ENCODE measurements at places on chromosomes 16 and 17. TPM values are rescaled to one million over a fixed set of nuclear protein-coding genes. Genes with fewer than 3 reads are reported as not detected.

NLGN2 gene
- 2.8 TPM for total RNA-seq

- DNase-seq = peak; percentile 29
- no peak overlapping the region for H3K4me3 ChIP-seq
- no peaks in the 10 kb centered on the region for H3K27me3 ChIP-seq
- H3K36me3 ChIP-seq = peaks cover 4% of the 10 kb centered on the region
Observed at GRCh38 chr17:2214047-2214928, 89.3 kb downstream of the SMG6 start.

DNA sequence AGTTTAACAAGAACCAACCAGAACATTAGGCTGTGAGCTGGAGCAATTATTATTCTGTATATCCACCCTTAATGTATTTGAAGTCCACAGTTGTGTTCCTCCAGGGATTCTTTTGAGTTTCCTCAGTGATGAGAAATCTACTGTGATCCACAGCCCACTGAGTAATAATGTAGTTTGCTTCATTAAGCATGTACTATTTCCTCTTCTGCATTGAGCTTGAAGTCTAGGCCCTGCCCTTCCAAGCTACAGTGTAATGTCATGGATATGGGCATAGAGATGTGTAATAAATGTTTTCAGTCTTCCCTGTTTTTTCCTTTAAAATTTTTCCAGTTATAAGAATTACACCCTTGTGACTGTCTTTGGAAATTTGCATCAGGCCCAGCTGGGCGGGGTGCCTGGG is 36.4 kb upstream of the SLC12A3 start:
- H3K27ac ChIP-seq = no peak overlapping the region
- no peaks in the 10 kb centered on the region for H3K27me3 ChIP-seq
- no peak overlapping the region for H3K4me3 ChIP-seq
- peaks cover 12% of the 10 kb centered on the region for H3K4me1 ChIP-seq

- H3K27me3 ChIP-seq = no peaks in the 10 kb centered on the region
- H3K27ac ChIP-seq = peak overlapping the region; percentile 81
- no peaks in the 10 kb centered on the region for H3K36me3 ChIP-seq
- no peak for DNase-seq
- peaks cover 17% of the 10 kb centered on the region for H3K4me1 ChIP-seq
Observed at GRCh38 chr16:55508271-55508921, 476 bp upstream of the LPCAT2 start.

SGCA gene
- 65.3 TPM for total RNA-seq

GRCh38 chr16:82651921-82652601 is 25.3 kb downstream of the CDH13 start:
- peaks cover 26% of the 10 kb centered on the region for H3K4me1 ChIP-seq
- H3K27ac ChIP-seq = peak overlapping the region; percentile 49
- H3K27me3 ChIP-seq = no peaks in the 10 kb centered on the region
- H3K4me3 ChIP-seq = no peak overlapping the region
- peak; percentile 20 for DNase-seq

DNA sequence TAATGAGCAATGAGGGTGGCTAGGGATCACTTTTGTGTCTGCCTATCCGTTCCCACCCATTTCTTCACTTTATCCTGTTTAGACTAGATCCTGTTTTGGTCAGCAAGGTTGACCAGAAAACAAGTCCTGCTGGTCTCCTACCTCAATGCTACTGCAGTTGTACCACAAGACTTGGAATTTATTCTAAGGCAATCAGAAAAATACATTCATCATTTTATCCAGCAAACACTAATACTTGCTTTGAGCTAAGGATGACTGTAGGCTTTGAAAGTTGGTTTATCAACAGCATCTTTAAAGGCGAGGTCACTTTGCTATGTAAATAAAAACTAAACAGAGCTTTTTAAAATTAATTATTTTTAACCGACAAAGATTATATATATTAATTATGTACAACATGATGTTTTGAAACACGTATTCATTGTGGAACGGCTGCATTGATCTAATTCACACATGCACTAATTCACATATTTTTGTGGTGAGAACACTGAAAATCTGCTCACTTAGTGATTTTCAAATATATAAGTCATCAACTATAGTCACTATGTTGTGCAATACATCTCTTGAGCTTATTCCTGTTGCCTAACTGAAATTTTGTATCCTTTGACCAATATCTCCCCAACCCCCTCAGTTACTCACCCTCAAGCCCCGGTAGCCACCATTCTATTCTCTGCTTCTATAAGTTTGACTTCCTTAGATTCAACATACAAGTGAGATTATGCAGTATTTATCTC is 125.9 kb upstream of the HS3ST3A1 start:
- H3K4me1 ChIP-seq = no peaks in the 10 kb centered on the region
- no peaks in the 10 kb centered on the region for H3K36me3 ChIP-seq
- H3K27ac ChIP-seq = no peak overlapping the region
- H3K27me3 ChIP-seq = no peaks in the 10 kb centered on the region
- no peak for DNase-seq

GRCh38 chr16:2983706-2984136 is 3.5 kb upstream of the PKMYT1 start:
- peak; percentile 89 for DNase-seq
- peaks cover 29% of the 10 kb centered on the region for H3K4me1 ChIP-seq
- no peaks in the 10 kb centered on the region for H3K36me3 ChIP-seq
- no peak overlapping the region for H3K4me3 ChIP-seq
- peaks cover 11% of the 10 kb centered on the region for H3K27me3 ChIP-seq

CES3 gene
- 255 TPM for total RNA-seq

GRCh38 chr16:66294507-66294906 is 72.0 kb upstream of the CDH5 start:
- no peaks in the 10 kb centered on the region for H3K27me3 ChIP-seq
- H3K36me3 ChIP-seq = no peaks in the 10 kb centered on the region
- no peak for DNase-seq
- H3K4me1 ChIP-seq = no peaks in the 10 kb centered on the region
- H3K27ac ChIP-seq = no peak overlapping the region
- H3K4me3 ChIP-seq = no peak overlapping the region

OR3A3 gene
- not detected for total RNA-seq

TMC5 gene
- 76.9 TPM for total RNA-seq

DNA sequence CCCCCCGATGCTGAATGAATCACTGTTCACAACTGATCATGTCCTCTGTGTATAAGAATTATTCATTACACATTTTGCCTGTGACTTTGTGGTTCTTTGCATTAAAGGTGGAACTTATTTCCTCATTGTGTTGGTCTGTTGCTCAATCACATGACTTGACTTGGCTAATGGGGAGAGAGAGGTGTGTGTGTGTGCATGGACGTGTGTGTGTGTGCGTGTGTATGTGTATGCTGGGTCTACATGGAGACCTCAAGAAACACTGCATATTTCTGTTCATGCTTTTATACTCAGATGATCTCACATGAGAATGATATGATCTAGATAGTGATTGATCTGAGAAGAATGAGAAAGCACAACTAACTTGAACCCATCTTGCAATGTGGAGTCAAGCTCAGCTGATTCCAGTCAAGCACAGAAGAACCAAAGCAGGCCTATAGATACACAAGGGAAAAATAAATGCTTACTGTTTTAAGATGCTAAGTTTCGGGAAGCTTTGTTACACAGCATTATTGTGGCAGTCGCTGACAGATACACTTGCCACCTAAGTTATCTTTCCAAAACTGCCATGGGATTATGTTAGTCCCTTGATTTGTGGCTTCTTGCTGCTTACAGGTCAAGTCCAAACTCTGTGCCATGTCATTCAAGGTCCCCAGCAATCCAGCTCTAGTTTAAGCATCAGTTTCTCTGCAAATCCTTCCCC is 167.9 kb upstream of the ZFHX3 start:
- H3K4me3 ChIP-seq = no peak overlapping the region
- H3K4me1 ChIP-seq = no peaks in the 10 kb centered on the region
- DNase-seq = no peak
- no peaks in the 10 kb centered on the region for H3K36me3 ChIP-seq
- H3K27ac ChIP-seq = no peak overlapping the region
- no peaks in the 10 kb centered on the region for H3K27me3 ChIP-seq

GRCh38 chr17:76421044-76421407 is 31.9 kb downstream of the UBE2O start:
- H3K27me3 ChIP-seq = no peaks in the 10 kb centered on the region
- no peaks in the 10 kb centered on the region for H3K36me3 ChIP-seq
- no peak overlapping the region for H3K27ac ChIP-seq
- H3K4me1 ChIP-seq = no peaks in the 10 kb centered on the region

- no peaks in the 10 kb centered on the region for H3K36me3 ChIP-seq
- DNase-seq = no peak
Observed at GRCh38 chr17:29458066-29458465, 67.9 kb downstream of the TAOK1 start.

Data from transverse colon (tissue), 4 donors.